ENCODE measurements at places on chromosomes 2 and 18. TPM values are rescaled to one million over a fixed set of nuclear protein-coding genes. Genes with fewer than 3 reads are reported as not detected.

SULT1C4 gene
- 4.1 TPM for total RNA-seq

FAM136A gene
- 67.7 TPM for total RNA-seq

C1QL2 gene
- total RNA-seq, result not detected

LONRF2 gene
- not detected for total RNA-seq

REG1B gene
- not detected for total RNA-seq

GPR155 gene
- total RNA-seq, result 0.74 TPM

CPS1 gene
- 1.5 TPM for total RNA-seq

LTBP1 gene
- 27.4 TPM for total RNA-seq

LOXHD1 gene
- not detected for total RNA-seq

MRO gene
- total RNA-seq, result not detected
